Caudate nucleus (tissue), 63 donors: ENCODE measurements at places on chromosomes 6 and 20.

- no peak for DNase-seq
Observed at GRCh38 chr6:130765181-130765727, 62.0 kb upstream of the SMLR1 start.

DNA sequence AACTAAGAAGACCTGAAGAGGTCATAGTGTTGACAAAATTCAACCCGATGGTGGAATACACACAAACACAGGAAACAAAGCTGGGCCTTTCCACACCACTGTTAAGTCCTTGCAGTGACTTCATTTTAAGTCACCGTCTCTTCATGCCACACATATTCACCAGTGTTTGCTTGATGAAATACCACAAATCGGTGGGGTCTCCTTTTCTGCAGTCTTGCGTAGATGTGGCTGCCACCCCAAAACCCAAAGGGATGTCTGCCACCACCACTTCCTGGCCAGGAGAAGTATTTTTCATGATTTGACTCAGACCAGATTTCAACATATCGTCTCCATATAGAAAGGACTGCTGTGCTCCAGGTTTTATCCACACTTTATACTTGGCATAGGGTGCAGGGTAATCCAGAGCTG, 11.0 kb upstream of the COL10A1 start:
- DNase-seq, result no peak

DNA sequence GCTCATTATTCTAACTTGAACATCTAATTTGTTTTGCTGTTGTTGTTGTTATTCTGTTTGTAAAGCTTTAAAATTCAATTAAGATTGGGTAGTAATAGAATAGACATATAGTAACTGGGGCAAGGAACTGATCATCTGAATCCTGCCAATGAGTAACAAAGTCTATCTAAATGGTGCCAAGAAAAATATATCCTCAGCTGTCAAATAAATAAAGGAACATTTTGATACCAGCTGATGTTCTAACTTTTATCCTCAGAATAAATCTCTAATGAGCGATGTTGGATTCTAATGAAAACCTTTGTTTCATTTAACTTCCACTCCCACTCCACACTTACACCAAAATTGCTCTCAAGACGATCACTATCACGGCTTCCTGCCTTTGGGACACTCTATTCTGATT, 210.9 kb downstream of the TINAG start:
- DNase-seq, result no peak

DNA sequence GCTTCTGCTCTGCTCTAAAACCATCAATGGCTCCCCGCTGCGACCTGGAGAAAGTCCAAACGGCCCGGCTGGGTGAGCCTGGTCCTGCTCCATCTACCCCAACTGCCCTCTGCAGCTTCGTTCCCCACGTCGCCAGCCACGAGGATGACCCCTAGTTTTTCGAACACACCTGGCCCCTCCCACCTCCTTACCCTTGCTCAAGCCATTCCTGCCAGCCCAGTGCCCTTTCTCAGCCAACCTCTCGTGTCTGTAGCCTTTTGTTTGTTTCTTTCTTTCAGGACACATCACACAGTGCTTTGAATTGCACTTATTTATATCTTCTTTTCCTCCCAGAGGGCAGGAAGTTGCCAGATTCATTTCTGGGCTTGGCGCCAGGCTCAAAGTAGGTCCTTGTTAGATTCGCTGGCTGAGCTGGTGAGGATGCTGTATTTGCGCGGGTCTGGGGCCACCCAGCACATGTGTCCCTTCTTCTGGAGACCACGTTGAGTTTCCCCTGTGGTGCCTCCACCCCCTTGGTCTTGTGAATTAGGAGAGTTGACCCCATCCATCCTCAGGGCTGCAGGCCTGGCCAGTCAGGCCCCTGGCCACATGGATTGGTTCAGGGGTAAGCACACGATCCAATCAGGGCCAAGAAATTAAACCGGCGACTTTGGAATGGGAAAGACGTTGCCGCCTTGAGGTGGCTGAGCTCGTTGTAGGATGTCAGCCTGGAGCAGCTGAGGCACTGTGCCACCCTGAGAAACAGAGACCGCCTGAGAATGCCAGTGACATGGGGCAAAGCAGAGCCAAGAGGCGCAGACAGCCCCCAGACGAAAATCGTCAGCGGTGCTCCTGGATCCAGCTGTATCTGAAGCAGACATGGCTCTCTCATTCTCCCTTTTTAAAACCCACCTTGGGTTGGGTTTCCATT, 156.0 kb downstream of the CEBPB start:
- no peak for DNase-seq

- DNase-seq, result no peak
Observed at GRCh38 chr6:47525330-47526057, 47.9 kb downstream of the CD2AP start.

- DNase-seq, result no peak
Observed at GRCh38 chr6:31567531-31568370, 4.3 kb upstream of the LTA start.

- no peak for DNase-seq
Observed at GRCh38 chr6:169132352-169132940, 121.2 kb downstream of the THBS2 start.

DNA sequence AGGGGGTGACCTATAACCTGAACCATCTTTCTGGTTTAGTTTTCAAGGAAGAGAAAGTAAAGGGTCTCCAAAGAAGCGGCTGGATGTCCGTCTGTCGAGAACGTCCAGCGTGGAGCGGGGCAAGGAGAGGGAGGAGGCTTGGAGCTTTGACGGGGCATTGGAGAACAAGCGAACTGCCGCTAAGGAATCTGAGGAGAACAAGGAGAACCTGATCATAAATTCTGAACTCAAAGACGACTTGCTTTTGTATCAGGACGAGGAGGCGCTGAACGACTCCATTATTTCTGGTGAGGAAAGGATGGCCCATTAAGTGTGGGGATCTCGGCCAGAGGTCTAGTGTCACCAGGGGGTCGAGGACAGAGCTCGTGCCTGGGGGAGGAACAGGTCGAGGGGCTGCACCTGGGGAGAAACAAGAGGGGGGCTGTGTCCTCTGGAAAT, 159.2 kb downstream of the SYCP2 start:
- no peak for DNase-seq

DNA sequence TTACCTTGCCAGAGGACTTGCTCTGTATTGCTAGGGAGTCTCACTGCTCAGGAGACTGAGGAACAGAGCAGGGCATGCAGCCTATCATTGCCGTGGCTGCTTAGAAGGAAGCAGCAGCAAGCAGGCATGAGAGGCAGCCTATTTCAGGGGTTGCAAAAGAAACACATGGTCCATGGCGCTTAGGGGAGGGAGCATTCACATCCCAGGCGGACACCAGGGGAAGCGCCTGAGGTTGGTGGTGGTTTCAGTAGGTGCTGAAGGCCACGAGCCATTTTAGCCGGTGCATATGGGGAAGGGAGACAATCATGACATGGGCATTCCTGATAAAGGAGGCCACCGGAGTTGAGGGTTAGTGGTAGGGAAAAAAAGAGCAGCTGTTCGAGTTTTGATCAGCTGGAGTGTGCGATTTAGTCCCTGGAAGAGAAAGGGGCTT, 20.9 kb downstream of the FARS2 start:
- DNase-seq, result no peak

- peak; percentile 11 for DNase-seq
Observed at GRCh38 chr6:35146453-35146852, 5.3 kb upstream of the TCP11 start.

GRCh38 chr20:5215672-5216304, 89.0 kb downstream of the CDS2 start:
- no peak for DNase-seq

DNA sequence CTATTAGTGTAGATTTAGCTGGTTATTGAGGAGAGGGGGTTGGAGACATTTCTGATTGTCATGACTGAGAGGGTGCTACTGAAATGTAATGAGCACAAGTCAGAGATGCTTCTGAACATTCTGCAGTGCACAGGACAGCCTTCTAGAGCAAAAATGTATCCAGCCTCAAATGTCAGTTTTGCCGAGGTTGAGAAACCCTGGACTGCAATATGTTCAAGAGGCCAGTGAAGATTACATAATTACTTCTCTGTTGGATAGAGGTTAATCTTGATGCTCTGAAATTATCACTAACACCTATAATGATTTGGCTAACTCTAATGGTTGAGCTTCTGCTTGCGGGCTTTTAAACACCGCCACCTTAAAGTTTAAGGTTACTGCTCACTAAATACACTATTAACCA, 3.4 kb upstream of the DUSP22 start:
- no peak for DNase-seq

DNA sequence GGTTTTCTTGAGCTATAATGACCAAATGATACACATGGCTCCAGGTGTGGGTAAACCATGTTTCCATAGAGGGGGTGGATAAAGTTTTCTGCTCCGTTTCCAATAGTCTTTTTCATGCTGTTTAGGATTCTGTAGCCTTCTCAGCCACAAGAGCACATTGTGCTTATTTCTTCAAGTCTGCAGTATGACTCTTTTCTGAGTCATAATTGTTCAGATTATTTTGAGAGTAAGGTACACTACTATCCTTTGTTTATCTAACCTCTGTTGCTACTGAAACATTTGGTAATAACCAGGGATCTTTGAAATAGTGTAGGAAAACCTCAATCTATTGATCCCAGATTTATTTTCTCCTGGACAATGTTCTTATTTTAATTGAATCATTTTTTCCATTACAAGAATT, 247.9 kb upstream of the BMP2 start:
- DNase-seq, result no peak

- no peak for DNase-seq
Observed at GRCh38 chr20:58883241-58883691, 30.8 kb downstream of the GNAS start.

DNA sequence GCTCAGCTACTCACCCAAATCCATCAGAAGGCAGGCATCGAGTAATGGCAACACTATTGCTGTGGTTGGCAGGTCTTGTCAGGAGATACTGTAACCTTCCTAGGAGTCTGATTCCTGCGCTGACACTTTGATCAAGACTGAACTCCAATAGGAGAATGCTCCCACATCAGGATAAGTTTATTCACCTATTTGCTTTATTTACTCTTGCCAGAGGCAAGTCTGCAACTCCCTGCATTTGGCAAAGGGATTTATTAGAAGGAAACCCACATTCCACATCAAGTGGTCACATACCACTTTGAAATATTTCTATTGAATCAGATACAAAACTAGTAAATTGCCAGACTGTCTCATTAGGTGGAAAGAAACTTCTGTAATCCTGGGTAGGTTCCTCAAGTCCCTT, 43.5 kb downstream of the ZFAND3 start:
- DNase-seq, result no peak

GRCh38 chr20:40993794-40994540, 34.7 kb upstream of the TOP1 start:
- DNase-seq, result no peak

DNA sequence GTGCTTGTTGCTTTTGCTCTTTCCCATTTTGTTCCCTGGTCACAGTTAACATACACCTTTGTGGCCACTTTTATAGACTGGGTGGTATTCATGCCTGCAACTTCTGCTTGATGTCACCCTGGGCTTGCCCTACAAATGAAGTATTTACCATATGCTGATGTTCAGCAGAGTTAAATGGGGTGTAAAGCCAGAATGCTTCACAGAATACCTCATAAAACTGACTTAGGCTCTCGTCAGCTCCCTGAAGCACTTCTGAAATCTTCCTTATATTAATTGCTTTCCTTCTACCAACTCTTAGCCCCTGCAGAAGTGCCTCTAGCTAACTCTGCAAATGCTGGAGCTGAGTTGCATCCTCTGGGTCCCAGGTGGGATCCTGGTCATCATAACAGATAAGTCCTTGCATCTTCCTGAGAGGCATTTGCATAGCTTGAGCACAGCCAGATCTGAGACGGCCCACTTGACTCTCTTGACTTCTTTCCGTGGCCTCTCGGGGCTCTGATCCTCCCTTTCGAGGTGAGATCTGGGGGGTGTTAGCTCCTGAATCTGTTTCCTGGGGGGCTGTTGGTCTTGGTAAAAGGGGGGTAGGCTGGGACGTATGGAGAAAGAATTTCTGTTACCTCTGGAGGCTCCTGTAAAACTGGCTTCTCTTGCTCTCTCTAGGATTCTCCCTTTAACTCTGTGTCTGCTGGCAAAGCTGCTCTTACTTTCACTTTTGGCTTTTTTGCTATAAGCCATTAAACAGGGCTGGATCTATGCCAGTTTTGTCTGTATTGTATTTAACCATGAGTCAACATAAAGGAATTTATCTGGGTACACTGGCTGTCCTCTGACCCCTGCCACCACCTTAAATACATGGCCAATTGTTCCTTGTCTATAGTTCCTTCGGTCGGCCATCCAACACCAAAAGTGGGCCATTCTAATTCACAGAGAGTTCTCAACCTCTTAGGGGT, 223.0 kb upstream of the SYNCRIP start:
- DNase-seq, result no peak

DNA sequence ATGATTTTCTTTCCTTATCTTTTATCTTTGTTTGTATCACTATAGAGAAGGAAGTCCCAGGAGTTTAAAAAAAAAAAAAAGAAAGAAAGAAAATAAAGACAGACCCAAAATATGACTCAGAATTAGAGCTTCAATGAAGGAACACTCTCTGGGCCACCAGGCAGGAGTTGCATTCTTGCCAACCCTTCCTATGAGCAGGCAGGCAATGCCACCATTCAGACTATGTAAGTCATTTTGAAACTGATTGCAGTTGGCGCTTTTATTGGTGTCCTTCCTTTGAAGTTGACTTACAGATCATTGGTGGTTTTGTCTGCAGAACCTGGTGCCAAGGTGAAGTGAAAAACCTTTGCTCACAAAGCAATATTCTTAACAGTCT, 50.3 kb downstream of the MYB start:
- DNase-seq, result no peak

- no peak for DNase-seq
Observed at GRCh38 chr20:4468114-4468513, 253.6 kb upstream of the PRND start.

- DNase-seq, result no peak
Observed at GRCh38 chr6:83847179-83847578, 6.0 kb upstream of the RIPPLY2 start.

DNA sequence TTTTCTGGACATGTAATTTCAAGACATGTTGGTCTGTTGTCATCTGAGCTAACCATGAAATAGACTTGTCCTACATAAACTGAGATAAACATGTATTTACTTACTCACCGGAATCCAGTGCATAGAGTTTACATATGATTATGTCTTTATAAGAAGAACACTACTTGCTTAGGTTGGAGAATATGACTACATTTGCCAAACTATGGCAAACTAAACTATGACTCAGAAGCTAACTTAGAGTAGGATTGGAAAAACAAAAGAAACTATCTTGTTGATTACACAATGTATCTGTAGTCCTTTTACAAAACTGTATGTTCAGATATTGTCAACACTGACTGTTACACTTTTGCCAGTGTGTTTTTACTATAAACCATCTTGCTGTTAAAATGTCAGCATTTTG, 113.3 kb downstream of the CRYBG1 start:
- no peak for DNase-seq

GRCh38 chr6:161406646-161407045, 132.8 kb upstream of the AGPAT4 start:
- DNase-seq, result no peak
